ENCODE measurements at places on chromosomes 13 and 19.

- no peak for DNase-seq
Observed at GRCh38 chr13:50670847-50671496, 172.5 kb downstream of the DLEU7 start.

GRCh38 chr13:113202912-113203311 lies 5.6 kb downstream of the PCID2 start:
- no peak for DNase-seq

DNA sequence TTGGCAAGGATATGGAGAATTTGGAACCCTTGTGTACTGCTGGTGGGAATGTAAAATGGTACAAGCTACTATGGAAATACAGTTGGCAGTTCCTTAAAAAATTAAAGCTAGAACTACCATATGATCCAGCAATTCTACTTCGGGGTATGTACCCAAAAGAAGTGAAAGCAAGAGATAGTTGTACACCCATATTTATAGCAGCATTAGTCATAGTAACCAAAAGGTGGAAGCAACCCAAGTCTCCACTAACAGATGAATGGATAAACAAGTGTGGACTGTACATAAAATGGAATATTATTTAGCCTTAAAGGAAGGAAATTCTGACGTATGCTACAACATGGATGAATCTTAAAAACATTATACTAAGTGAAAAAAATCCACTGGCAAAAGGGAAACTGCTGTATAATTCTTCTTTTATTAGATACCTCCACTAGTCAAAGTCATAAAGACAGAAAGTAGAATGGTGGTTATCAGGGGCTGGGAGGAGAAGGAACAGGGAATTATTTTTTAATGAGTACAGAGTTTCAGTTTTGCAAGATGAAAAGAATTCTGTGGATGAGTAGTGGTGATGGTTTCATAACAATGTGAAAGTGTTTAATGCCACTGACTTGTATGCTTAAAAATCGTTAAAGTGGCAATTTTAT lies 141.6 kb downstream of the RXFP2 start:
- DNase-seq = no peak

DNA sequence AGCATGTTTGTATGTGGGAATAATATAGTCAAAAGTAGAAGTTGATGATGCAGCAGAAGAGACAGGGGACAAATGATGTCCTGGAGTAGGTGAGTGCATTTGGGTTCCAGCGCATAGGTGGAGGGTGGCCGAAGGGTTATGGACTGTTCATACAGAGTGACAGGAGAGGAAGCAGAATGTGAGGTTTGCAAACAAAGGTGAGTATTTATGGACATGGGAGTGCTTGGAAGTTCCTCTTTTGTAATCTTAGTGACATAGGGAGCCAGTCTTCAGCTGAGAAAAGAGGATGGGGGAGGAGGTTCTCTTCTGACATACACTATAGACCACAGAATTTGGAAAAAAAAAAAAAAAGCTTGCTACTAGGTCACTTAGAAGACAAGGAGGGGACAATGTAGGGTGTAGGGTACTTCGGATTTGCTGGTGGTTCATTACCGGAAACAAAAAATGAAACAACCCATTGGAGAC lies 331.6 kb downstream of the DLEU7 start:
- no peak for DNase-seq

- no peak for DNase-seq
Observed at GRCh38 chr19:47819858-47820257, 1.9 kb upstream of the CRX start.

DNA sequence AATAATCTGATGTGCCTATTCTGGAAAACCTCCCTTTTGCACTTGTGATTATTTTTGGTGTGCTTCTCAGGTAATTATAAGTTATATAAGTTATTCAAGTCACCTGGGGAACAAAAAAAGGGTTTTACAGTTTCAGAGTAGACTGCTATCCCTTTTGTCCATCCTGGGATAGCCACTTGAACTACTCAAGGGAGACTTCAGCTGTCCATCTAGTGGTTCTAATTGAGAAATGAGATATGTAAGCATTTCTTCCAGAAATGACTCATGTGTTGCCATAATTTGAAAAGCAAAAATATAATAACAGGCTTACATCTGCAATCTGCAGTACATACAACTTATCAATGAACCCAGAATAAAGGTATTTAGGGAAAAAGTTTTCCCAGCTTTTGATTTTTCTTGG lies 20.4 kb downstream of the UBL3 start:
- no peak for DNase-seq

GRCh38 chr13:26983543-26984320 lies 187.9 kb downstream of the USP12 start:
- DNase-seq = no peak

GRCh38 chr19:3983936-3984583 lies 1.2 kb downstream of the EEF2 start:
- DNase-seq = no peak

- no peak for DNase-seq
Observed at GRCh38 chr13:29386246-29386645, 209.2 kb downstream of the SLC7A1 start.

GRCh38 chr19:48918801-48919247 lies 14.7 kb upstream of the DHDH start:
- DNase-seq = no peak

DNA sequence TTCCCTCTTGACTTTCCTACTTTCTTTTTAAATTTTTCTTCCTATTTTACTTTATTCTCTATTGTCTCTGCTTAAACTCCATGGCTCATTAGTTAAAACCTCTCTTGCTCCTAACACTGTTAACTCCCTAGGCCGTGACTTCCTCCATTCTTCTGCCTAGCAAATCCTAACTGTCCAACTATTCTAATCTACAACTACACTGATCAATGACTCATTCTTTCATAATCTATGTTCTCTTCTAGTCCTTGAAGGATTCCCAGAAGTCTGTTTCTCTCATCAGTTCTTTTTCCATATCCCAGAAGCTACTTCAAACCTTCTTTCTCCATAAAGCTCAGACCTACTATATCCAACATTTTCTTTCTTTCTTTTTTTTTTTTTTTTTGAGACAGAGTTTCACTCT lies 66.9 kb downstream of the MICU2 start:
- DNase-seq = no peak

GRCh38 chr19:6570764-6571163 lies 20.2 kb downstream of the CD70 start:
- no peak for DNase-seq

DNA sequence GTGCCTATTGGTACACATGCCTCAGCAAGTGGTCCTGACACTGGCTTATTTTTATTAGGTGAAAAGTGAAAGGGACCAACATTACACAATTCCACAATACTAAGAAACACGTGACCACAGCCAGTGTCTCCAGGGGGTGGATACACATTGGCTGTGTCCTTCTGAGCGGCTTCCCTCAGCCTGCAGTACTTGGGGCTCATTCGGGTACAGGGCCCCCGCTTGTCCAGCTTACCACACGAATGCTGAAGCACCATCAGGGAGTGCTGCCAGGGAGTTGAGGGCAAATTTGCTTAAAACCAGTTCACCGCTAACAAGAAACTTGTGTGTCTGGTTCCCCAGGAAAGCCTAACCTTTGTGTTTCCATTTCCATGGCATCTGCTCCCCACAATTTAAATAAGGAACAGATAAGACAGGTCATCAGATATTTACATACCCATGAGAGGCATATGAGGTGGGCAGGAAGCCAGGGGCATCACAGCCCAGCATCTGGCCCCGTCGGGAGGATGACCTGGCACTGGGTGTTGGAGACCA lies 23.3 kb downstream of the PBX4 start:
- DNase-seq = no peak

- no peak for DNase-seq
Observed at GRCh38 chr13:72890546-72890945, 108.6 kb downstream of the PIBF1 start.

- peak; percentile 7 for DNase-seq
Observed at GRCh38 chr13:80873589-80873988, 532.7 kb upstream of the SPRY2 start.

- peak; percentile 41 for DNase-seq
Observed at GRCh38 chr13:99151516-99151915, 49.1 kb upstream of the UBAC2 start.

DNA sequence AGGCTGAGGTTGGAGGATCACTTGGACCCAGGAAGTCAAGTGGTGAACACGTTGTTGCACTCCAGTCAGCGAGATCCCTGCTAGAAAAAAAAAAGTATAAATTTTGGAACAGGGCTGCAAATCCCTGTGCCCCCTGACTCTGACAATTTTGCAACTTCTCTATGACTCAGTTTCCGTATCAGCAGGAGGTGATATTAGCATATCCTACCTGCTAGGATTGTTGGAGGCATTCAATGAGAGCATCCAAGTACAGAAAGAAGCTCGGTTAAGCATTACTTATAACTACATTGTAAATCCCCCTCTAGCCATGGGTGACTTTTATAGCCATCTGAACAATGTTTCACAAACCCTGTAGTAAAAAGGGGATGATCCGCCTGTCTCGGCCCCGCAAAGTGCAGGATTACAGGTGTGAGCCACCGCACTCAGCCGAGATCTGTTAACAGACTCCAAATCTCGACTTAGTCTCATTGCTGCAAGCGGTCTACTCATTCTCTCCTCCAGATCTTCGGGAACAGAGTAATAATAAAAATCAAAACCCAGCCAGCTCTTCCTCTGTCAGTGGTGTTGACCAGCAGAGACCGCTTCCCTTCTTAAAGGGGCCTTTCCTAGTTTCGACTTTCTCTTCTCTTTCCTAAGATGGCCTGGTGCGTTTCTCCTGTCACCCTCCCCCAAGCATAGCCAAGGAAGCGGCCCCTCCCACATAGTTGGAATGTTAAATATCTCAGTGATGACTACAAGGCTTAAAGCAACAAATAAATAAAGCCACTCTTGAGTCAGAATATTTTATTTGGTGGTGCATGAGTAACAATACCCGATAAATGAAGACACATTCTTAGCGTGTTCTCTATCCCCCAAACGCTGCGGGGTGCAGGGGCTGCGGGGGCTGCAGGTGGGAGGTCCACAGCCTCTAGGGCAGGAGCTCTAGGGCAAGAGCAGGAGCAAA lies 10.3 kb upstream of the BICRA start:
- no peak for DNase-seq

GRCh38 chr19:27824108-27824507 lies 1388.8 kb downstream of the UQCRFS1 start:
- no peak for DNase-seq

DNA sequence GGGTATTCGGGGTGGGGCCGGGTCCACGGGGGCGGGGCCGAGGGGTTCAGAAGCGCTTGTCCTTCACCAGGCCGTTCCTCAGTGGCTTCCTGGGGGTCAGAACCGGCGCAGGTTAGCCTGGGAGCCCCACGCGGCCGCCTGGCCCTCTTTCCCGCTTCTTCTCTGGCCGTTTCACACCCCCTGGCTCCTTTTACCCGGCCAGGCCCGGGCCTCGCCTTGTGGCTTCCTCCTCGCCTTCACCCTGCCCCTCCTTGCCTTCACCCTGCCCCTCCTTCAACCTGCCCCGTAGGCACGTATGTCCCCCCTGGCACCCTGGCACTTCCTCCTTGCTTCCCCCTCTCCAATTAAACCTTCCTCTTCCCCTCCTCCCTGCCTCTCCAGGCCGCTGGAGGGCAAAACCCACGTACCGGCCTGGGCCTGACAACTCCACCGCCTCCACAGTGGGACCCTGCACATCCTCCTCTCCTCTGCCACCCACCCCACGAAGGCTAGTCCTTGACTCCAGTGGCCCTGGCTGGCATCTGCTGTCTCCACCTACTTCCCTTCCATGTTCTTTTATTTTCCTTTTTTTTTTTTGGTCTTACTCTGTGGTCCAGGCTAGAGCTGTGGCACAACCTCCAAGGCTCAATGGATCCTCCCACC lies 25.3 kb downstream of the CERS1 start:
- no peak for DNase-seq

- DNase-seq = no peak
Observed at GRCh38 chr19:44648631-44649251, 5.0 kb downstream of the PVR start.

GRCh38 chr13:71469626-71470025 lies 397.4 kb downstream of the DACH1 start:
- no peak for DNase-seq

GRCh38 chr13:73250061-73250460 lies 191.3 kb downstream of the KLF5 start:
- no peak for DNase-seq

- DNase-seq = no peak
Observed at GRCh38 chr13:109274188-109274821, 512.1 kb downstream of the IRS2 start.

DNA sequence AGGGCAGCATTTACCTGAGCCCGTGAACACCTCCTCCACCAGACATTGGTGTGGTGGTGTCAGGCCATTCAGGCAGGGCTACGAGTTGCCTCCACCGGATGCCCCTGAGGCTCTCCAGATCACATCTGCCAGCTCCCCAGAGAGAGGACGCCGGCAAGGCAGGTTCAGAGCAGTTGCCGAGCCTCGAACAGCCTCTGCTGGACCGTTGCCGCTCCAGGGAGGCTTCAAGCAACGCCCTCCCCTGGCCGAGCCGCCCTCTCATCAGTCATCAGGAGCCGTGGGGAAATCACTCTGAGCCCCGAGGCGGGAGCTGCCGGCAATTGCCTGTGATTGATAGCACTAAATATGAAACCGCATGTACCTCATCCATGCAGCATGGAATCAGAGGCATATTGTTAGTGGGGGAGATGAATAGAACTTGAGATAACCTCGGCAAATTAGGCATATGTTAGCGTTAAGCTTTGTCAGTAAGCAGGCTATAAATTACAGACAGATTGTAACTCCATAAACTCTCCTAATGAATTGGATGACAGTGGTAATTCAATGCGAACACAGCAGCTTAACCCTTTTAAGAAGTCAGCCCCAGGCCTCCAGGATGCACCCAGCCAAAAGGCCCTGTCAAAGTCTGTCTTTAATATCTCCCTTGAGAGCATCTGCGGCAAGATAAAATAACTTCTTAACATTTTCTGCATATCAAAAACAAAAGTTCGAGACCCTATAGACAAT lies 29.8 kb upstream of the SPACA7 start:
- no peak for DNase-seq

DNA sequence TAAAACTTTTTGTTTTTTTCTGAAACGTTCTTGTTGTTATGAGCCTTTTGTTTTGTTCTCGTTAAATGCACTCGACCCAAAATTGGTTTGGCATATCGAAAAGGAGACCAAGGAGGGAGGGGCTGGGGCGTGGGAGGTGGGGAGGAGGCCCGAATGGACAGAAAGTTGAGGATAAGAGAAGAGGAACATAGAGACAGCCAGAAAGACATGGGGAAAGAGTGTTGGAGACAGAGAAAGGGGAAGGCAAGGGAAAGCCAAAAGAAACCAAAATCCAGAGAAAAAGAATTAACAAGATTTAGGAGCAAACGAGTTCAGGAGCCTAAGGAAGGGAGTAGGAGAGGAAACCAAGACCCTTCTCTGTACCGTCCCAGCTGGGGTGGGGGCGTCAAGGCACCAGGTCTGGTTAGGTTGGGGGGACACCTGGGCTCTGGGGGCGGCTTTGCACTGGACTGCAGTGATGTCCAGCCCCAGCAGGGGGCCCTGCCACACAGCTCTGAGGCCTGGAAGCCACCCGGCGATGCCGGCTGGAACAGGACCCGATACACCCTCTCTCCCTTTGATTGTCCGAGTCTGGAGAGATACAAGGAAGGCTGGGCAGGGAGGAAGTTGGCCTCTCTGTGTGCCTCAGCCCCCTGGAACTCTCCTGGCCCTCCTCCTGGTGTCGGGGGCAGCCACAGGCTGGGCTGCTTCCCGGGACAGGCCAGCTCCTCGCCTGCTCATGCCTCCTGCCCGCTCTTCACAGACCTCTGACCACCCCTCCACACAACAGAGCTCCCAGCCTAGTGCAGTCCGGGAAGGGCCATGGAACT lies 11.6 kb upstream of the ASF1B start:
- DNase-seq = peak; percentile 75

- no peak for DNase-seq
Observed at GRCh38 chr19:46295401-46296201, 1.2 kb upstream of the HIF3A start.
